ENCODE measurements at places on chromosomes 2 and 18. TPM values are rescaled to one million over a fixed set of nuclear protein-coding genes. Genes with fewer than 3 reads are reported as not detected.

DNA sequence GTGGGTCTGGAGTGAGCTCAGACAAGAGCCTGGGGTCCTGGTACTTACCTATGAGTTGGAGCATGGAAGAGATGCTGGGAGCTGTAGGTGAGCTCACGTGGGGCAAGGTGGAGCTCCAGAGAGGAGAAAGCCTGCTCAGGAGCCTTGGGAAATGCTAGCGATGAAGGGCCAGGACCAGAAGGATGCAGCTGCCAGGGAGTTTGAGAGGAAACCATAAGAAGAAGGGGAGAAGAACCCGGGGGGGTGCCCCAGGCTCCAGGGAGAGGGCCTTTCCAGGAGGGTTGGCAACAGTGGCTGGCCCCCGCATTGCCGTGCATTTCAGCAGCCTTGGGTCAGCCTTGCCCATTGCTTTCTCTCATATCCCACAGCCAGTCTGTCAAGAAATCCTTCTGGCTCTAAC, 268.7 kb downstream of the GLI2 start:
- H3K36me3 ChIP-seq = no peaks in the 10 kb centered on the region
- H3K27ac ChIP-seq = no peak overlapping the region
- no peaks in the 10 kb centered on the region for H3K4me1 ChIP-seq
- no peaks in the 10 kb centered on the region for H3K27me3 ChIP-seq
- DNase-seq = peak; percentile 23
- H3K4me3 ChIP-seq = no peak overlapping the region

The CETN1 gene
- not detected for total RNA-seq

The SLC8A1 gene
- total RNA-seq = 14.3 TPM

- no peaks in the 10 kb centered on the region for H3K4me1 ChIP-seq
- no peak overlapping the region for H3K4me3 ChIP-seq
- no peak overlapping the region for H3K27ac ChIP-seq
- H3K36me3 ChIP-seq = no peaks in the 10 kb centered on the region
- no peak for DNase-seq
- H3K27me3 ChIP-seq = no peaks in the 10 kb centered on the region
These were observed 177.2 kb downstream of the MYO3B start for GRCh38 chr2:170354855-170355780.

DNA sequence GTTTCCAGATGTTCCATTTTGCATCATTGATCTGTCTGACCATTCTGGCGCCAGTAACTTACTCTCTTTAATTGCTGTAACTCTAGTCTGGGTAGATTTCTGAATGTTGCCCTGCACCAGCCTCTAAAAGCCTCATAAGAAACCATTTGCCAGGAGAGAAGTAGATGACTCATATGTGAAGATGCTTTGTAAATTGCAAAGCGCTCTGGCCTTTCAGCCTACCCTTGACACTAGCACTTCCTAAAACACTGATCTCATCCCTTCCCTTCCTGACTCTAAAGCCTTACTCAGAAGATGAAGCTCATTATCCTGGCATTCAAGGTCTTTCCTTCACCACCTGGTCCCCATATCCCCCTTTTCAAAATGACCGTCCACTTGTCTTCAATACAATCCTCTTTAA, 193.2 kb upstream of the MEX3C start:
- DNase-seq = no peak
- H3K27ac ChIP-seq = no peak overlapping the region
- no peaks in the 10 kb centered on the region for H3K4me1 ChIP-seq
- no peak overlapping the region for H3K4me3 ChIP-seq
- H3K27me3 ChIP-seq = no peaks in the 10 kb centered on the region

GRCh38 chr2:7899923-7900322, 781.9 kb upstream of the ID2 start:
- no peaks in the 10 kb centered on the region for H3K27me3 ChIP-seq
- no peak for DNase-seq
- no peaks in the 10 kb centered on the region for H3K4me1 ChIP-seq
- H3K27ac ChIP-seq = no peak overlapping the region
- no peaks in the 10 kb centered on the region for H3K36me3 ChIP-seq
- no peak overlapping the region for H3K4me3 ChIP-seq

The CRYBA2 gene
- total RNA-seq = not detected

DNA sequence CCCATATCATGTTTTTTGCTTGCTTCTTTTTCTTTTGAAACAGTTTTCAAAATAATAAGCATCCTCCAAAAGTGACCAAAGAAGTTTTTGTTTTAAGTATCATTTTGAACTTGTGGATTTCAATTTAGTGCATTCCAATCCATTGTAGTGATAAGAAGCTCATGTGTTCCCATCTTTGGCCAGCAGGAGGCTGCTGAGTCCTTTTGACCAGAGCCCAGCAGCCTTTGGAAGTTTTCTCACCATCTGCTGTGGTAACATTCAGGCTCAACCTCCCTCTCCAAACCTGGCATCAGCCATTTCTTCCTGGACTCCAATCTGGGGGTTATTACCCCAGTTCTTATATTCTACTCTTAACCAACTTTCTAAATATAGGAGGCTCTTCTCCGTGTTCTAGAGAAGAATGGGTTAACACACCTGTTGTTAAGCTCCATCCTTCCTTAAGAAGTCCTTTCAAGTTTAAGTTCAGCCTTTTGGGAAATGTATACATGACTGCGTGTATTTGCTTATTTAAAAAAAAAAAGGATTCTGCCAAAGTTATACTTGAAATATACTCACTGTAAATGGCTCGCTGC, 39.0 kb upstream of the MAL start:
- peaks cover 8% of the 10 kb centered on the region for H3K27me3 ChIP-seq
- H3K36me3 ChIP-seq = no peaks in the 10 kb centered on the region
- H3K4me1 ChIP-seq = no peaks in the 10 kb centered on the region
- no peak for DNase-seq

Data from liver (tissue), 10 donors.